Ureter (tissue), 1 donor: ENCODE measurements at places on chromosomes 6 and 20. TPM values are rescaled to one million over a fixed set of nuclear protein-coding genes. Genes with fewer than 3 reads are reported as not detected.

The PET117 gene
- total RNA-seq: 8.7 TPM

The PSMB8 gene
- 44.9 TPM for total RNA-seq

The PSORS1C2 gene
- not detected for total RNA-seq

The LPIN3 gene
- total RNA-seq: 30.4 TPM

The AAR2 gene
- total RNA-seq: 30.8 TPM

The PDYN gene
- not detected for total RNA-seq

The MAFB gene
- 17.3 TPM for total RNA-seq

The ZFP57 gene
- 3.0 TPM for total RNA-seq

The MTG2 gene
- 35.5 TPM for total RNA-seq

The C6orf118 gene
- not detected for total RNA-seq

The SERINC3 gene
- 93.1 TPM for total RNA-seq

The NOX3 gene
- not detected for total RNA-seq

The CYP21A2 gene
- total RNA-seq: 3.8 TPM

The CSNK2B gene
- 149 TPM for total RNA-seq

The CCN6 gene
- total RNA-seq: not detected

The MUC22 gene
- total RNA-seq: not detected

The SLC22A16 gene
- total RNA-seq: not detected

The DEFB124 gene
- total RNA-seq: 3.3 TPM

The TMEM200A gene
- total RNA-seq: 4.5 TPM

The ZNF334 gene
- 18.7 TPM for total RNA-seq

The ZNF341 gene
- 4.8 TPM for total RNA-seq

The NNAT gene
- total RNA-seq: 0.52 TPM

The AVP gene
- not detected for total RNA-seq

The PBOV1 gene
- total RNA-seq: not detected

The SLC2A10 gene
- 25.9 TPM for total RNA-seq
